ENCODE measurements at places on chromosomes 5 and 9. TPM values are rescaled to one million over a fixed set of nuclear protein-coding genes. Genes with fewer than 3 reads are reported as not detected.

DNA sequence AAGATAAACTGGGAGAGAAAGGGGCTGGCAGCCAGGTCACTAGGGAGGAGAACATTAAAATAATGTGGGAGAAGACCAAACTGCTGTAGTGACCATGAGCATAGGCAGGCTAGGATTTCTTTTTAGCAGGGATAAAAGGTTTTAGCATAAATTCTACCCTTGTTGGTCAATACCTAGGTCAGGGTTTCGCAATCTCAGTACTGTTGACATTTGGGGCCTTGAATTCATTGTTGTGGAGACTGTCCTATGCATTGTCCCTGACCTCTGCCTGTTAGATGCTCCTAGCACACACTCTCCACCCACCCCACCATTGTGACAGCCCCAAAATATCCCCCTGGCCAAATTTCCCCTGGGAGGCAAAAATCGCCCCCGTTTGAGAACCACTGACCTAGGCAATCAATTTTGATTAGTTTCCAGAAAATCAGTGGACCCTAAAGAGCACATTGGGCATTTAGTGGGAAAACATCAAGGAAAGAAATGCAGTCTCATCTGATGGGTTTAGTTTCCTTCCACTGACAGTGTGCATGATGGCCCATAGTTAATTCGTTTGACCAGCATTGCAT is 181.4 kb downstream of the NTRK2 start:
- no peak for DNase-seq
- no peak overlapping the region for H3K4me3 ChIP-seq
- H3K27me3 ChIP-seq, result no peaks in the 10 kb centered on the region
- H3K27ac ChIP-seq, result no peak overlapping the region

DNA sequence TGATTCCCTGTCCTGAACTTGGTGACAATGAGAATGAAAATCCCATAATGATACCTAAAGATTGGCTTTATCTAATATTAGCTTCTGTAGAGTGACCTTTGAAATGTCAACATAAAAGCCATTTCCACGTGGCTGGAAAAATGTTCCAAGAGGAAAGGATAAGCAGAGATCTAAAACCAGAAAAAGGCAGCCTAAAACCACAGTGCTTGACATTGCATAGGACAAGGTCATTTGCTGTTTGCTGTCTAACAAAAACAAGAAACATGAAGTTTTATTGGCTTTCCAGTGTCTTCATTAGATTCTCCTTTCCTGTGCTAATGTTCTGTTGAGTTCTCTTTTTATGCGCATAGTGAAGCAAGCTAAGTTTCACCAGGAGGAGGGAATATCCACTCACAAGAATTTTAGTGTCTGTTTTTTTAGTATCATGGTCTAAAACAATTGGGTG is 44.6 kb downstream of the CPEB4 start:
- H3K36me3 ChIP-seq, result peaks cover 1% of the 10 kb centered on the region
- DNase-seq, result no peak
- no peak overlapping the region for H3K27ac ChIP-seq
- H3K27me3 ChIP-seq, result no peaks in the 10 kb centered on the region
- H3K4me1 ChIP-seq, result no peaks in the 10 kb centered on the region

DNA sequence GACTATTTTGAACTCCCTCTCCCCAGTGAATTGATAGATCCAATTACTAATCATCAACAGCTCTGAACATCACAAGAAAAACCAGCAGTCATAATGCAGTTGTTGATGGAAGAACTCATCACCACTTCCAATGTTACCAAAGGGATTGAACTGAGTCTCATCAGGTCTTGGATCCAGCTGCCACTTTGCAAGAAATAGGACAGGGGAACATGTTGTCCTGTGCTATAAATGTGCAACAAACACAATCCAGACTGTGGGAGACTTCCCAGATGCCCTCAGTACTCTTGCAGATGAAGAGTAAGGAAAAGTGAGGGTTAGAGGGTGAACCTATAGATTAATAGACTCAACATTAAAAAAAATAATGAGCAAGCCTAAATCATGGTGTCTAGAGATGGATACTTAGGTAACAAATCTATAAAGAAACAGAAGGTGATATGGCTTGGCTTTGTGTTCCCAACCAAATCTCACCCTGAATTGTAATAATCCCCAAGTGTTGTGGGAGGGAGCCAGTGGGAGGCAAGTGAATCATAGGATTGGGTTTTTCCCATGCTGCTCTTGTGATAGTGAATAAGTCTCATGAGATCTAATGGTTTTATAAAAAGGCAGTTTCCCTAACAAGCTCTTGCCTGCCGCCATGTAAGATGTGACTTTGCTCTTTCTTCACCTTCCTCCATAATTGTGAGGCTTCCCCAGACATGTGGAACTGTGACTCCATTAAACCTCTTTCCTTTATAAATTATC is 63.4 kb upstream of the PAPPA start:
- no peak overlapping the region for H3K4me3 ChIP-seq
- no peak overlapping the region for H3K27ac ChIP-seq
- no peaks in the 10 kb centered on the region for H3K27me3 ChIP-seq
- H3K36me3 ChIP-seq, result no peaks in the 10 kb centered on the region
- H3K4me1 ChIP-seq, result no peaks in the 10 kb centered on the region

GRCh38 chr9:132595319-132595718 is 12.9 kb downstream of the BARHL1 start:
- no peaks in the 10 kb centered on the region for H3K4me1 ChIP-seq
- no peak overlapping the region for H3K27ac ChIP-seq
- peaks cover 11% of the 10 kb centered on the region for H3K36me3 ChIP-seq
- no peak for DNase-seq
- peaks cover 18% of the 10 kb centered on the region for H3K27me3 ChIP-seq

DNA sequence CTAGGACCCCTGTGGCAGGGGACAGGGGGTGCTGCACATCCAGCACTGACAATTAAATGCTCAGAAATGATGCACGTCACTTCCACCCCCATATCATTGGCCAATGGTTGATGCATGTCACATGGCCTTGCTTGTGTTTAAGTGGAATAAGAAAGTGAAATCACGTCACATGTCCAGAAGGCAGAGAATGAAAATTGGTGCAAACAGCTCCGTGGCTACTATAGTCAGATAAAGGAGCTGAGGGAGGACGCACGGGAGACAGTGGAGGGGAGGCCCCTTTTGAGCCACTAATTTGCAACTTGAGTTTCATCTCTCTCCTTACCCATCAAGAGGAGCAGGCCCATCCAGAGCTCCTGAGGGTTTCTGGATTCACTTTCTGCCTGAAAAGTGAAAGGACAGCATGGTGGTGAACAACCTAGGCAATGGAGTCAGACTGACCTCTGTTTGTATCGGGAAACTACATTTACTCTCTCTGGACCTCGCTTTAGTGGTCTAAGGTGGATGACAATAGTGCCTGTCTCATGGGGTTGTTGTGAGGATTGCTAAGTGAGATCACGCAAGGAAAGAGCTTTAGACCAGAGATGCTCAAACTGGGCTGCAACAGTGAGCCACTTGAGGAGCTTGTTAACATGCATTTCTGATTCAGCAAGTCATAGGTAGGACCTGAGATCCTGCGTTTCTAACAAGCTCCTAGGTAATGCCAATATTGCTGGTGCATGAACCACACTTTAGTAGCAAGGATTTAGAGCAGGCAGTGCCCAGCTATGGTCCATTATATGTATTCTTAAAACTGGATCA is 133.9 kb upstream of the ADRA1B start:
- H3K36me3 ChIP-seq, result no peaks in the 10 kb centered on the region
- peaks cover 16% of the 10 kb centered on the region for H3K4me1 ChIP-seq
- DNase-seq, result no peak
- H3K27me3 ChIP-seq, result peaks cover 20% of the 10 kb centered on the region
- no peak overlapping the region for H3K4me3 ChIP-seq

DNA sequence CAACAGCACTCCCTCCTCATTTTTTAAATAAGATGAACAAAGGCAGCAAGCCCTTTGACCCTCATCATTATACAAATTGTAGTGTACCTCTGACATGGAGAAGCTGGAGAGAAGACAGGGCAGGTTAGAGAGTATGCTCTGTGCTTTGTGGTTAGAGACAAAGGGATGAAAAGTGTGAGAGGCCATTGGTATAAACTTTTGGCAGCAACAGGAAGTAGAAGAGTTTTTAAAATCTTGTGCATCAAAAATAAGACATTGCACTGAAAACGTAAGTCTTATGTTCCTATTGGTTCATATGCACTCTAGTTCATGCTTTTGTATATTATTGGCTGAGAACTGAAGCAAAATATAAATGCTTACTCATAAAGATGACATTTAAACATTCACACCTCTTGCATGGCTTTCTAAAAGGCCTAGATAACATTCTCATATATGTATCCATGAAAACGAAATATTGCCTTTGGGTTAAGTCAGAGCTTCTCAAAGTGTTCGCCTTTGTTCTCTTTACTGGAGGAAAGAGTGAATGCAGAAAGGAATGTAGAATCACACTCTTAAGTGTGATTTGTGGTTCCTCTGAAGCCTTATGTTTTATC is 158.0 kb downstream of the PALM2AKAP2 start:
- H3K4me1 ChIP-seq, result peaks cover 31% of the 10 kb centered on the region
- no peak for DNase-seq
- peak overlapping the region; percentile 79 for H3K27ac ChIP-seq
- peaks cover 5% of the 10 kb centered on the region for H3K36me3 ChIP-seq
- H3K4me3 ChIP-seq, result peak overlapping the region; percentile 37
- no peaks in the 10 kb centered on the region for H3K27me3 ChIP-seq

GRCh38 chr9:129289883-129290282 is 111.8 kb upstream of the IER5L start:
- H3K27ac ChIP-seq, result no peak overlapping the region
- H3K4me1 ChIP-seq, result peaks cover 2% of the 10 kb centered on the region
- DNase-seq, result no peak
- H3K36me3 ChIP-seq, result no peaks in the 10 kb centered on the region
- peaks cover 6% of the 10 kb centered on the region for H3K27me3 ChIP-seq

DNA sequence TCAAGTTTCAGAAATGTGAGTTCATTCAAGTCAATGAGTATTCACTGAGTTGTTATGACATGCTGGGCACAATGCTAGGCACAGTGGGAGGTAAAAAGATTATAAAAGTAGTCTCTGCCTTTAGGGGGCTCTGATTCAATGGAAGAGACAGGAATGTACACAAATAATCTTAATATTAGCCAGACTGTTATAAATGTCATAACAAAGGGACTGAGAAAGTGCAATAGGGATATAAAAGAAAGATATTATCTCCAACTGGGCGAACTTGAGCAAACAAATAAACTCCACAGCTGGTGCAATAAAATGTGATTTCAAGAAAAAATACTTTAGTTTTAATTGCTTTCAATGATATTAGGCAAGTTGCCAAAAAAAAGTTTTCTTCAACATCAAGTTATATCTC is 755.2 kb downstream of the BRINP1 start:
- no peaks in the 10 kb centered on the region for H3K27me3 ChIP-seq
- no peaks in the 10 kb centered on the region for H3K4me1 ChIP-seq
- H3K27ac ChIP-seq, result no peak overlapping the region
- H3K36me3 ChIP-seq, result no peaks in the 10 kb centered on the region

Gene GABRB2
- not detected for total RNA-seq

Gene ALDH1A1
- not detected for total RNA-seq

All from activated CD4-positive, alpha-beta T cell treated with anti-CD3 and anti-CD28 coated beads, Interleukin-2, amount 10 ng/mL, durations not matched to agents 24 days and 14 days (primary cell).